LNCaP clone FGC (cell line): ENCODE measurements at places on chromosomes 7 and 10.
A peak's percentile ranks its signal among the peaks of the same experiment; 100 is the strongest.

DNA sequence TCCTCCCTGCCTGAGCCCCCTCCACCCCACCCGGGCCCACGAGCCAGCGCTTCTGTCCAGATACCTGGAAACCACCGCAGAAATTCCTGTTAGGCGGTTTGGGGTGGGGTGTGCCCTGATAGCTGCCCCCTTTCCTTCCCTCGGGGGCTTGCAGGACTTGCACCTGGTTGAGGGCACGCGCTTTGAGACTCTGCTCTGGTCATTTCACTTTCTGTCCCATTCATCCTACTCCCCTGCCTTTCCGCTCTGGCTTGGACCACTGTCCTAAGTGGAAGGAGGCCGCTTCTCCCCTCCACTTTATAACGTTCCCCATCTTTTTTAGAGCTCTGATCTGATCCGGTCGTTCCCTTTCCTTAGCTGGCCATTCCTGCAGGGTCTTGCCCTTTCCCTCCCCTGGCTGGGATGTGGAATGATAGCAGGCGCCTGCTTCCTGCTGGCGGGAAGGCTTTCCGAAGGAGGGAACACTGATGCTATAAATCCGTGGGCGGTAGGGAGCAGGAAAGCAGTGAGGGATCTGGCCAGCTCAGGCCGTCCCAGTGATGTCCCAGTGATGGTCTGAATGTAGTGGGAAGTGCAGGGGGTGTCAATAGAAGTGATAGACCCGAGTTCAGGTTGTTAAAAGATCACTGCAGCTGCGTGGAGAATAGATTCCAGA, 852 bp upstream of the PRKAR1B start:
- no peak for DNase-seq

DNA sequence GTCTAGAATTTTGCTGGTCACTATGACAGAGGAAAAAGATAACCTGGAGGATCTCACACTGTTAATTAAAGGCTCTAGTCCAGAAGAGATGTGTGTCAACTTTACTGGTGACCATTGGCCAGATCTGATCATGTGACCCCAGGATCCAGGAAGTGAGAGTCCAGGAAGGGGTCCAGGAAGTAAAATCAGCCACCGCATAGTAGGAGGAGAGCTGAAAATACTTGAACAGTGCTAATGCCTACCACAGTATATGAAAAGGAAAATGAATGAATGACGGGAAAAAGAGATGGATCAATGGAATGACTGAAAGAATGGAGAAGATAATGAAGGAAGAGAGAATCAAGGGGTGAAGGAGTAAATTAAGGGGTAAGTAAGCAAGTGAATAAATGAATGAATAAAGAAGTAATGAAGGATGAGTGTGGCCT, 415.3 kb downstream of the RPS24 start:
- no peak for DNase-seq

DNA sequence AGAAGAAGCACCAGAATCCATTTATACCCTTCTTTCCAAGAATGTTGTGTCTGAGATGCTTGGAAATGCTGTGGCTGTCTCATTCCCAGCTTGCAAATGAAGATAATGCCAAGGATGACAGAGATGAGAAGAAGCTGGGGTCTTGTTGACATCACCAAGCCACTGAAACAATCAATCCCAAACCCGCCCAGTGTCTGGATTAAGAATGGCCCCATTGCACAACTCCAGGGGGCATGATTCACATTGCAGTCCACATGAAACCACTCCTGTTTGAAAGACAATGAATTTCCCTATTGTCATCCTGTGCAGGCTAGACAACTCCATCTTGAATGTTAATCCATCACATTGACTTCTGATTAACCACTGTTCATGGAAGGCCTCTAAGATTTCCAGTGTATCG, 28.6 kb downstream of the SORBS1 start:
- DNase-seq = no peak

GRCh38 chr7:99456288-99456687, 9.7 kb downstream of the ATP5MF start:
- DNase-seq = no peak

DNA sequence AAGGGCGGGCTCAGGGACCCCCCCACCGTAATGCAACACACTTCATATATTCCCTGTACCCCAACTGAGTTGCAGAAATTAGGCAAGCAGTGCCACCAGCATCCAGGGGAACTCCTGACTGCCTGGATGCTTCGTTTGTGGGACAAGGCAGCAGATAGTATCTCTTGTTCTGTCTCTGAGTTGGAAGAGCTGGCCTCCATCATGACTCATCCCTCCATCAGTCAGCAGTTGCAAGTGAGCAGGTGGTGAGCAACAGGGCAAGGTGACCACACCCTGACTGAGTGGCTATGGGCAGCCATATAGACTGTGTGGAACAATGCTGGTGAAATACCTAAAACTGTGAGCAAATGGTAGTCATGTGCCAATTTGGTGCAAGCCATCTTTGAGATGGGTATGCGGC, 22.8 kb upstream of the ADAMTS14 start:
- DNase-seq = no peak

GRCh38 chr7:12884856-12885440, 197.5 kb downstream of the ARL4A start:
- no peak for DNase-seq

DNA sequence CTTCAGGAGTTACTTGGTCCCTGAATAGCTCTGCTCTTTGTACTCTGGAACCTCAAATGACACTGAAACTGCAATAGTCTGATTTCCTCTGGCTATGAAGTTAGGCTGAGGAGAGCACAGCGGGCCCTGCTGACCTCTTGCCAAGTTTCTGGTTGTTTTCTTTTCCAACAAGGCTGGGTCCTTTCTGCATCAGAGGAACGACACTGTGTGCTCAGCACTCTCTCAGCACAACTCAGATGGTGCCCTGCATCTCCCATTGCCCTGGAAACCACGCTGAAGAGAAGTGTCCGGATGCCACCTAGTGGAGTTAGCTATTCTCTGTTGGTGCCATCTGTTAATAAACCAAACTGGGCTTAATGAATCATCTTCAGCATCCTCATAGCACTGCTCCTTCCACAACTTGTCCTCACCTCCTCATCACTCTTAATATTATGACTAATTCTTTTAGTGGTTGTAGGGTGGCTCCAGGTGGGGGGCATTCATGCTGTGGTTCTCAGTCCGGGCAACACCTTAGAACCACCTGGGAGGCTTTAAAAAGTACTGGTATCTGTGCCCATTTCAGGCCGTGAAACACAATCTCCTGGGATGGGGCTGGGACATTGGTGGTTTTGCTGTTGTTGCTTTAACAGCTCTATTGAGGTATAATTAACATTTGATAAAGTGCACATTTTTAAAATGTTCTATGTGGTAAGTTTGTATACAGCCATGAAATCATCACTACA, 8.2 kb upstream of the EFCAB10 start:
- peak; percentile 49 for DNase-seq

DNA sequence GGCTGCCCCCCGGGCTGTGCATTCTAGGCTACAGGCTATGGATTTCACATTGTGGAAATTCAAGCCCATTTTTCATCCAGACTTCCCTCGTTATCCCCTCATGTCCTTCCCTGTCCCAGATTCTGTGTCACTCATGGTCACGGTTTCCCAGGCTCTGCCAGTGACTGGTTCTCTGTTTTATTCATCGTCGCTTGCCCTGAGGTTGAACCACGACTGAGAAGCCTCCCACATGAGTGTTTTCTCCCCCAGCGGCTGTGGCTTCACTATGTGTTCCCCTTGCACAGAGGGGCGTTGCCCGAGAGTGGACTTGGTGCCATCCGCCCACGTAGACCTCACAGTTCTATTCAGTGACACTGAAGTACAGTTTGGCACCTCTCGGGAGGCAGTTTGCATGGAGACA, 14.0 kb downstream of the NOM1 start:
- no peak for DNase-seq

GRCh38 chr7:45252248-45252647, 94.7 kb downstream of the RAMP3 start:
- no peak for DNase-seq

GRCh38 chr7:70474639-70475234, 657.2 kb upstream of the GALNT17 start:
- DNase-seq = no peak

GRCh38 chr10:96271016-96271815, at the start of gene BLNK:
BLNK (minus strand) TSS chr10:96271569; CDS start chr10:96271398, 171 bp downstream.
- DNase-seq = peak; percentile 99

- no peak for DNase-seq
Measured at GRCh38 chr7:28605427-28606085, 193.2 kb downstream of the CREB5 start.
